Suppressor macrophage treated with lipopolysaccharide for 1 hour (primary cell): ENCODE measurements at places on chromosomes 3 and 15.
A peak's percentile ranks its signal among the peaks of the same experiment; 100 is the strongest.

DNA sequence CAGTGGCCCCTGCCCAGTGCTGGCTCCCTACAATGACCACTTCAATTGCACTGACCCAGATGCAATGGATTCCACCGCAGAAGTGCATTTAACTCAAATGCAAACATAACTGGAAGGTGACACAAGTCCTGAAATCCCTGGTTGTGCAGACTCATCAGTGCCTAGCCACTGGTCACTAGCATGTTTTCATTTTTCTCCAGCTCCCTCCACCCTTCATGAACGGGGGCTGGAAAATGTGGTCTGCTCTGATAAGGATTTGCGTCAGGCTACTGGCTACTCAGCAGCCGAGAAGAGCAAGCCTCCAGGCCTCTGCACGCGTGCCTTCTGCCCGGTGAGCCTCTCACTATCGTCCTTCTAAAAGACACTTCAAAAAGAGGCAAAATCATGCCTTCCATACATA lies 27.4 kb upstream of the FURIN start:
- DNase-seq: no peak

DNA sequence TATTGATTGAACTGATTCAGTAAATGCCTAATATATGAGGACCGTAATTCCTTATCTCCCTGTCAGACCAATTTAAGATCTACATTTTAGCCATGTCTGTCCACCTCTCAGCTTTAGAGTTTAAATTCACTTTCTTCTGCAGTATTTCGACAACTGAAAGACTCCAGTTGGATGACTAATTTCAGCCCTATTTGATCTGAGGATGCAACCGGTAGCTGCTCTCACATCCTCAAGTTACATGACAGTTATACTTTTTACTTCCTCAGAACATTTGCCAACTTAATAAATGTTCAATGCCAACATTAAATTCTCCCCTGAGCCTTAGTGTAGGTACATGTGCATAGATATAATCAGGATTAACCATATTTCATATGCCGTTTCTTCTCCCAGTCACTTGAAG lies 2.5 kb upstream of the HHLA2 start:
- peak; percentile 53 for DNase-seq

DNA sequence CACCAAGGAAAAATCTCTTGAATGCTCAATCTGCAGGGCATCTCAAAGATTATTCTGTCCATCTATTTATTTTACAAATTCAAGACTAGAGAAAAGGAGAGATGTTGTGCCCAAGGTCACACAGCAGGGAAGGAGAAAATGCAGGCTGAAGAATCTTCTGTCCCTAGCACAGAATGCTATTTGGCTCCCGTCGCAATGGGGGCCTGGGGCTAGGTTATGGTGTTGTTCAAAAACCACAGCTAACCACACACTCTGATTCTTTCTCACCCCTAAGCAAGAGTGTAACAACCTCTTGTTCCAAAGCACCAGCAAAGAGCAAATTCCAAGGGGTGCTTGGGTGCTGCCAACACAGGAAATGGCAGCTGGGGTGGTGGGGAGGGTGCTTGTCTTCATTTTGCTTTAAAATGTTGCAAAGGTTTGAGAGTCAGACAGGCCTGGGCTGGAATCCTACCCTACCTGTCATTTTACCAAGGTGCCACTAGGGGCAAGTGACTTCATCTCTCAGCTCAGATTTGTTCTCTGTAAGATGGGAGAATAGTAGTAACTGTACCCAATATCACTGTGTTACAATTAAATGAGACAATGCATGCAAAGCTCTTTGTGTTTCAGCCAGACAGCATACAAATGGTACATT lies 112.5 kb downstream of the ADAMTS9 start:
- DNase-seq: no peak

DNA sequence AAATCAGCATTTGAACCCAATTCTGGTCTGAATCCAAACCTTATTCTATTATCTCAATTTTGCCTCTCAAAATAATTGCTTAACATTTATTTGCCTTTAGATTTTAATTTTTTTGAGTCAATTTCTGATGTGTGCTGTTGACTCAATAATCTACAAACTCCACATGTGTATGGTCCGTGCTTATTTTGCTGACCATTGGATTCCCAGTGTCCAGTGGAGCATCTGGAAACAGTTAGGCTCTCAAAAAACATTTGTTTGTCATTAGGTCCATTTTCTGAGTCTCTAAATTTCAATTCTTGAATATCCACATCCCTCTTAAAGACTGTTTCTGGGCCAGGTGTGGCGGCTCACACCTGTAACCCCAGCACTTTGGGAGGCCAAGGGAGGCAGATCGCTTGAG lies 19.2 kb upstream of the MYZAP start:
- no peak for DNase-seq

GRCh38 chr15:45948181-45948621 lies 313.4 kb downstream of the SQOR start:
- DNase-seq: no peak

- peak; percentile 32 for DNase-seq
These were observed 14.4 kb downstream of the SNAPC5 start for GRCh38 chr15:66483131-66483566.

DNA sequence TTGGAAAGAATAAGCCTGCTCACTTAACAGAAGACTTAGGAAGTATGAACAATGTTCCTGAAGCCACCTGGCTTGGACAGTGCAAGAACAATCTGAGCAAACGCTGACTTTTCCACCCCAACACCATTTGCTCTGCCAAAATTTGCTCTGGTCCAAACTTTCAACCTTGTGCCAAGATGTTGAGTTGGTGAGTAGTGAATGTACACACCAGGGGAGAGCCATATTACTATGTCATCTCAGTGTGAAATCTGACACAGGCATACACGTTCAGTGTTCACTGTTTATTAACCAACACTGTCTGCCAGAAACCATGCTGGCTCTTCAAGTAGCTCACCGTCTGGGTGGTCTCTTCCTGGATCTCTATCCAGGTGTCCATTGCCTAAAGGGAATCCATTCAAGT lies 152.9 kb upstream of the LPP start:
- DNase-seq: no peak

GRCh38 chr3:131735116-131735515 lies 232.3 kb upstream of the MRPL3 start:
- no peak for DNase-seq

GRCh38 chr3:12707449-12707848 lies 43.5 kb upstream of the RAF1 start:
- no peak for DNase-seq

DNA sequence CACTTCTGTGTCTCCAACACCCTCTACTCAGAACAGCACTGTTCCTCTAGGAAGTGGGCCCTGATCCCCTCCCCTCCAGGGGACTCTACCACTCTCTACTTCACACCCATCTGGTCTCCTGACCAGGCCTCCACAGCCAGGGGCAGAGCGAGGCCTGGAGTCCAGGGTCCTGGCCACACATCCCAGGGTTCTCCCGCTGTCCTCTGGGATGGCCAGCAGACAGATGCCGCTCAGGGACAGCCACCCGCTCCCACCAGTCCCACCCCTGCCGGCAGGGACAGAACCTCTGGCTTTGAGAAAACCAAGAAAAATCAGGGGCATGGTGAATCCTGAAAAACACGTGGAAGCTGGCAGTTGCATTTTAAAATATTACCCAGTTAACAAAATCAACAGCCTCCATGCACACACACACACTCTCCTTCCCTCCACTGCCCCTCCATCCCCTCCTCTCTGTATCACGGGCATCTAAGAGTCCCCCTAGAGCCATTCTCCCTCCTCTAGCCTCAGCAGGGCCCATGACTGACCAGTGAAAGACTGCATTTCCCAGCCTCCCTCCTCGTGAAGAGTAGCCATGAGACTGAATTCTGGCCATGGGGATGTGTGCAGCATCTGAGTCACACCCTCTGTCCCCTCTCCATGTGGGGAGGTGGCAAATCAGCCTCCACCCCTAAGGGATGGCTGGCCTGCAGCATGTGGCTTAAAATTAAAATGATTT lies 32.1 kb upstream of the IQSEC1 start:
- no peak for DNase-seq

DNA sequence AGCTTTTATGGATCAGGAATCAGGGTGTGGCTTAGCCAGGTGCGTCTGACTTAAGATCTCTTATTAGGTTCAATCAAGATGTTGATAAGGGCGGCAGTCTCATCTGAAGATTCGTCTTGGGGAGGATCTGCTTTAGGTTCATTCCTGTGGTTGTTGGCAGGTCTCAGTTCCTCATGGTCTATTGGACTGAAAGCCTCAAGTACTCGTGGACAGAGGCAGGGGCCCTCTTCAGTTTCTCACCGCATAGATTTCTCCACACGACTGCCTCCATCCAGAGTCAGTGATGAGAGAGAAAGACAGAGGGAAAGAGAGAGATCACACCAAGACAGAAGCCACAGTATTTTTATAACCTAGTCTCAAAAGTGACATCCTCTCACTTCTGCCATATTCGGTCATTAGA lies 9.4 kb downstream of the MEX3B start:
- no peak for DNase-seq

DNA sequence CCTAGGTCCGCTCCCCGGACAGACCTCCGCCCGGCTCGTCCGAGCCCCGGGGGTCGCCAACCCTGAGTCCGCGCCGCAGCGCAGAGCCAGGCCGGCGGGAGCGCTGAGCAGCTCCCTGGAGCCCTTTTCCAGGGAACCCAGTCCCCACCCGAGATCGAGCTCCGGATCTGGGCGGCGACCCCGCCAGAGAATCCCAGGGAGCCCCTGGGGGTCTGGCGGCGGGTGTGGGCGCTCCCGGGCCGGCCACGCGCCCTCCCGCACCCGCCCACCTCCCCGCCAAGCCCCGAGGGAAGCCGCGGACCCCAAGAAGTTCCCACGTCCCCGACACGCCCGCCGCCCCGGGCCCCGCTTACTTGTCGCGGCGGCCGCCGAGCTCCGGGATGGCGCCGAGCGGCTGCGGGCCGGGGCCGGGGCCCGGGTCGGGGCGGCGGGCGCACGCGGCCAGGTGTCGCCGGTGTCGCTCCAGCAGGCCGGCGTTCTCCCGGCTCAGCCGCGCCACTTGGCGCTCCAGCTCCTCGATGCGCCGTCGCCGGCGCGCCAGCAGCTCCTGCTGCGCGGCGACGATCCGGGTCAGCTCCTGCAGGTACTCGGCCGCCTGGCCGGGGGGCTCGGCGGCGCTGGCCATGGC lies 137.7 kb downstream of the NUP210 start:
- no peak for DNase-seq

- DNase-seq: peak; percentile 29
These were observed 7.3 kb downstream of the SHOX2 start for GRCh38 chr3:158098834-158099424.

- DNase-seq: no peak
These were observed 223.0 kb upstream of the MLF1 start for GRCh38 chr3:158347966-158348365.

GRCh38 chr3:109057056-109057455 lies 60.9 kb downstream of the MORC1 start:
- peak; percentile 50 for DNase-seq

GRCh38 chr15:100349696-100350433 lies 8.1 kb upstream of the ADAMTS17 start:
- peak; percentile 93 for DNase-seq
